ENCODE measurements at places on chromosomes 2 and 18.

DNA sequence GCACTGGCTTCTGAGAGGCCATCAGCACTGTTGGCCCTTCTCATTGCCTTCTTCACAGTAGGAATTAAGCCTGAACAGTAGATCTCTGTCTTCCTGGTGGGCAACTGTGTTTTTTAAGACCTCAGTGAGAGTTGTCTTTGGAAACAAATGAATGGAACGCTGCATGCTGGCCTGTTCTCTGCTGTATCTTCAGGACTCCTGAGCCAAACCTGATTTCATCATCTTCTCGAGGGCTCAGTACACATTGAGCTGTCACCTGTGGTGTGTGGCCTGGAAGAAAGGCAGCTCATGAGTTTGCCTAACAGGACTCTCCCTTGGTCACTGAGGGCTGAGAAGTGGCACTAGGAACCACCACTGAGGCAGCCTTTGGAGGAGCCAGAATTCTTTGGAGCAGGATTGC is 39.7 kb downstream of the SH3RF3 start:
- DNase-seq: no peak

DNA sequence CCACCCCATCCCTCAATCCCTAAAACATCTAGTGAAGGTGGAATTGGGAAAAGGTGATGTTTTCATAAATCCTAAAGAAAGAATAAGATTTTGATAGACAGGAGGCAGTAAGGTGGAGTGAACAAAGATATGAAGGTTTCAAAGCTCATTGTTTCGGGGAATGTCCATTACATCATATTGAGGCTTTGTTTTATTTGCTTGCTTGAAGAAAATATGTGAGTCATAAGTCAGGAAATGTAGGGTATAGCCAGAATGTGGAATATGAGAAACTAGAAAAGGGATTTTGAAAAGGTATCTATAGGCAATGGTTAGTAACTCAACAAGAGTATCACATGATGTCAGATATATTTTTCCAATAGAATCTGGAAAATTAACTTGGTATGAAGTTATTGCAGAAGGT is 1178.5 kb upstream of the ACVR2A start:
- DNase-seq: no peak

DNA sequence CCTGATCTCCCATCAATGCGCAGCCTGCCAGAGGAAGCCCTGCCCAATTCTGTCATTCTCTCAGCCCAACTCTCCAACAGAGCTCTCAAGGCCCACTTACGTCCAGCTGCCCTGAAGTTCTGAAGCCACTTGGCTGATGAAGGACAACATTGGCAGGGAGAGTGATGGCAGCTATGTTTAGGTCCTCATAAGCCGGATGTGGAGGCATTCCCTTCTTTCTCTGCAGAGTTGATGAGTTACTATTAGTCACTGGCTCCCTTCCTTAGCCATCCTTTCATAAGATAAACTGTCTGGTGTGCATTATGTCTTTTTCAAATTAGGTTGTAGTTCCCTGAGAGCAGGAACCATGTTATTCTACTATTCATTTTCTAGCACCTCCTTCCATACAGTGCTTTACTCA is 22.5 kb upstream of the TACR1 start:
- no peak for DNase-seq

- no peak for DNase-seq
Measured at GRCh38 chr2:162265666-162266459, 22.6 kb upstream of the FAP start.

DNA sequence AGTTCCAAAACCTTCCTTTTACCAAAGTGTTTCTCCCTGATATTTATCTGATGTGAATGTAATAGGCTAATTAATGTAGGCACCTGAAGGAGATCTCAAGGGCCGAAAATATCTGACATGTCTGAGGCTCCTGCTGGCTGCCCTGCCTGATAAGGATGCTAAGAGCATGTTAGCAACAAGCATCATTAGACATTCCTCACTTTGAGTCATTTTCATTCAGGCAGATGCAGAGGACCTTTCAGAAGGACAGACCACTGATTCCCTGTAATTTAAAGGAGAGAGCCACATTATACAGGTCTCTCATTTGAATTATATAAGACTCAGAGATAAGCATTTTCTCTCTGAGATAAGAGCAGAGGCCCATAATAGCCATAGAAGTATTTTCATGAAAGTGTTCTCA is 222.4 kb upstream of the NCKAP5 start:
- DNase-seq: no peak

DNA sequence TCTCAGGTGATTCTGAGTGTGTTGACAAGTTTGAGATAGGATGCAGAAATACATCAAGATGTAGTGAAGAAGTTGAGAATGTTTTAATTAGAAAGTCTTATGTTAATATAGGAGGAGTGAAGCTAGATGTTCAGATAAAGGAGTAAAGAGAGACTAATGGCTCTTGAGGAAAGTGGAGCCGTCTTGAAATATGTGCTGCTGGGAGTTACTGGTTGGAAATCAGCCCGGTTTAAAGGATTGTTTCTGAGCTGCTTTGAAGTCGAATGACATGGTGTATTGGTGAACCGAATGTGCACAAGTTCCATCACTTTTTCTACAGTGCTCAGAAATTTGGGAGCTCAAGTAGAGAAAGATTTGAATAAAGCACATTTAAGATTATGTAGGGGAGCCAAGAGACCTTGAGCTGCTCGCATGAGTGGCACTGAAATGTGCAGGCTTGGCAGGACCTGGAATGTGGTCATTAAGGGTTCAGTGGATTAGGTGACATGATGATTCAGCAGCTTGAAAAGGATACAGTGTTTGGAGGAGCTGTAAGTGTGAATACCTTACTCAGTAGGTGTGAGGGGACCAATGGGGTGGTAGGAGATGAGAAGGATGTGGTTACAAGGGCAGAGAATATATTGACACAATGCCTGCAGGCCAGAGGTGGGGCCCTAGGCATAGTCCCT is 68.6 kb downstream of the CAB39 start:
- no peak for DNase-seq

GRCh38 chr2:143684551-143685320 is 555.5 kb downstream of the ARHGAP15 start:
- no peak for DNase-seq

DNA sequence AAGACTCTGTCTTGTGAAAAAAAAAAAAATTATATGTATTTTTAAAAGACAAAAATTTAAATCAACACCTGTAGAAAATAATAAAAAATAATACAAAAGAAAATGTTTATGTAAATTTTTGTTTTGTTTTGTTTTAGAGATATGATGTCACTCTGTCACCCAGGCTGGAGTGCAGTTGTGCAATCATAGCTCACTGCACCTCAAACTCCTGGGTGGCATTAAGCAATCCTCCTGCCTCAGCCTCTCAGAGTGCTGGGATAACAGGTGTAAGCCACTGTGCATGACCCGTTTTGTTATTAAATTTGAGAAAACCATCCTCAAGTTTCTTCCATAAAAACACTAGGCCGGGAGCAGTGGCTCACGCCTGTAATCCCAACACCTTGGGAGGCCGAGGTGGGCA is 56.2 kb upstream of the B3GNT7 start:
- no peak for DNase-seq

DNA sequence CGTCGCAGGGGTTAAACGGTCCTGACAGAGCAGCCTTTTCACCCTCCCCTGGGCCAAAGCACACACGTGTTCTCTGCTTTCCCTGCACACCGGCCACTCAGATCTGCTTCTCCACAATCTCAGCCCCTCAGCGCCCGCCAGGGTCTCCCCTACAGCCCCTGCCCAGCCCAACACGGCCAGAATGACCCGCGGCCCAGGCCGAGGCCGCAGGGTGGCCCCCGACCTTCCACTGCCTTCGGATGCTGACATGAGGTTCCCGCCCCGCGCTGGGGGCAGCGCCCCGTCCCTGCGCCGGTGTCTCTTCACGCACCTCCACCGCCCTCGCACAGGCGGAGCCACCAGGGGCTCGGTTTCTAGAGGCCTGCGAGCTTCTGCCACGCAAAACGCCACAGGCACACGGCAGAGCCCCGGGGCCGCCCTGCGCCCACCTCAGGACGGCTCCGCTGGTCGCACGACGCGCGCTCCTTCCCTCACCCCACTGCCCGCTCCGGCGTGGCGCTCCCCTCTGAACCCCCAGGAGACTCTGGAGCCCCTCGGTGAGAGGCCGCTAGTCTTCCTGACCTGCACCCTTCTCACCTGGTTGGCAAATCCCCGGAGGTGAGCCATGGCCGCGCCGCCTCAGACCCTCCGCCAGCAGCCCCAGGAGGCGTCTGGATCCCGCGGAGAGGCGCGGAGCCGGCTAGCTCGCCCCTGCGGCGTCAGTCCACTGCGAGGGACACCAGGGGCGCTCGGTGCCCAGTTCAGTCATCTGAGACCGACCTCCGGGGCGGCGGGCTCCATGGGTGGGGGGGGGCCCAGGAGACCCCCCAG is 749 bp downstream of the STK25 start:
- DNase-seq: no peak

DNA sequence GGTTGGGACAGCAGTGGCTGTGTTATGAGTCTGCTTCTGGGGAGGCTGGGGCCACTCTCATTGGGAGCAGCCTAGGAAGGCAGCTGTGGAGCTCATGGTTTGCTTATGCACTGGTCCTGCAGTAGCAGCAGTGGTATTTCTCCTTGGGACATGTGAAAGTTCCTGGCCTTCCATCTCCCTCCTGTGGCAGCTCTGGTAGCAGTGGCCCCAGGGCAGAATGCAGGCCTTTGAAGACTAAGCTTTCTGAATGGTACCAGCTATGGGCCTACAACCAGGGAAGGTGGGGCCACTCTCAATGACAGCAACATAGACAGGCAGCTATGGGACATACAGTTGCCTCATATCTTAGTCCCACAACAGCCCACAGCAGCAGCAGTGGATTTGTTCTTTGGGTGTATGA is 117.3 kb upstream of the VWC2L start:
- no peak for DNase-seq

DNA sequence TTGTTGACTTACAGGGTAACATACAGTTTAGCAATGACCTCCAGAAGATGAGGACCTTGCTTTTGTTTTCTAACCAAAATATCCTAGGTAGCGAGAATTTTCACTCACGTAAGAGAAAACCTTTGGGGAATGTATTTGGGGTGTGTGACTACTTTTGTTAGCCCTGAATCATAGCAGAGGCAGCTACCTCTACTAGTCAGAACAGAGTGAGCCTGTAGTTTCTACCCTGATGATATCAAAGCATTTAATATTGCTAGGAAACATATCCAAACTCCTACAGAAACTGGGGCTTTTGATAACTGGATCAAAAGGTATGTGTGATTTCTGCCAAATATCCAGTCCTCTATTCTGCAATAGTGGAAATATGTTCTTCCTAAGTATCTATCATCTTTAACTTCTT is 462.6 kb upstream of the ZEB2 start:
- DNase-seq: no peak

DNA sequence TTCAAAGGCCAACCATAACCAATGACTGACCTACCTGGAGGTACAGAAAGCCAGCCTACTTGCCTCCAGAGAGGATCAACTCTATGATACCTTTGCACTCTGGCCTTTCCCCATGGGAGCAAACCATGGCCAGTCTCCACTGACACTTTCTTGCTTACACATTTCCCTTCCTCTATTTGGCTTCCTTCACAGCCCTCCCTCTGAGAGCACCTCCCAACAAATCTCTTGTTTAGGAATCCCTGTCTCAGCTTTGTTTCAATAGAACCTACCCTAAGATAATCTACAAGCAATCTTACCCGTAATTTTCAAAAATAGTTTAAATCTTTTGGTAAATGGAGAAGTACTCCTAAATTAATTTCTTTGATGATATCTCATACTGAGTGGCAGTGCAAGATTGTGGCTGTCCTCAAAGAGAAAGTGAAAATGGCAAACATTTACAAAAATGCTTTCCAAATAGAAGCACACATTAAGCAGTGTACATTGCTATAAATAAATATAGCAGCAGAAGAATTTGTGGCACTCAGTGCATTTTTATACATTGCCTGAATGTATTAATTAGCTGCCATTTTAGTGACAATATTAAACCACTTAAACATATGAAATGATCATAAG is 140.6 kb downstream of the CCDC148 start:
- no peak for DNase-seq

DNA sequence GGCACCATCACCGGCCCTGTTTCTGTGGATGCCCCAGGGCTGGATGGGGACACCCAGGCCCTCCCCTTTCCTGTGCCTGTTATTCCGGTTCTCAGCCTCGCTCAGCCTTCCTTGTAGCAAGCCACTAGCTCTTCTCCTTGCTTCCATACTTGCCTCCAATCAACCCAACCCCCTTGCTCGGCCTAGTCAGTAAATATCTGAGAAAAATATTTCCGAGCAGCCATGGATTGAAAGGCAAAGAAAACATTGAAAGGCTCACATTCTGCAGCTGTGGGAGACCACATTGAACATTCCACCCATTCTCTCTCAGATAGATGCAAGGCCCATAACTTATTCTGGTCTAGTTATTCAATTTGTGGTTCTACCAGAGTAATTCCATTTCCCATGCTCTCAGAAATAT is 114.9 kb downstream of the SPP2 start:
- DNase-seq: no peak

- no peak for DNase-seq
Measured at GRCh38 chr2:148742373-148742772, 97.8 kb downstream of the EPC2 start.

- DNase-seq: no peak
Measured at GRCh38 chr2:24928036-24928435, 8.0 kb upstream of the ADCY3 start.

GRCh38 chr2:71922499-71923142 is 225.0 kb downstream of the CYP26B1 start:
- DNase-seq: no peak

DNA sequence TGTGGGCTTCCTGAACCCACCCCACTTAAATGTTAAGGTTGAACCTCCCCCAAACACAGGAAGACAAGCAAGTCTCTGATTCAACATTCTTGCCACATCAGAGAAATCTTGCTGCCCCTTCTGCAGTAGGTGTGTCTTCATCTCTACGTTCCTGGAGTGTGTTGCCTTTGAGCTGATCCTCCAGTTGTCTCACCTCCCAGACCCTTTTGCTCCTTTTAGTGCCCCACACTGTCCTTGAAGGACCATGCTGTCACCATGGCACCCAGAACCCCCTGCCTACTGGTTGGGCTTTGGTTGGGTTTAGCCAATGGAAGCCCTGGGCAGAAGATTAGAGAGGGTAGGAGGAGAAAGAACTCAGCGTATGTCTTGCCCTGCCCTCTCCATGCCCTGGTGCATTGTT is 10.7 kb downstream of the CAB39 start:
- no peak for DNase-seq

- no peak for DNase-seq
Measured at GRCh38 chr2:218397820-218398436, 1.7 kb upstream of the CTDSP1 start.

DNA sequence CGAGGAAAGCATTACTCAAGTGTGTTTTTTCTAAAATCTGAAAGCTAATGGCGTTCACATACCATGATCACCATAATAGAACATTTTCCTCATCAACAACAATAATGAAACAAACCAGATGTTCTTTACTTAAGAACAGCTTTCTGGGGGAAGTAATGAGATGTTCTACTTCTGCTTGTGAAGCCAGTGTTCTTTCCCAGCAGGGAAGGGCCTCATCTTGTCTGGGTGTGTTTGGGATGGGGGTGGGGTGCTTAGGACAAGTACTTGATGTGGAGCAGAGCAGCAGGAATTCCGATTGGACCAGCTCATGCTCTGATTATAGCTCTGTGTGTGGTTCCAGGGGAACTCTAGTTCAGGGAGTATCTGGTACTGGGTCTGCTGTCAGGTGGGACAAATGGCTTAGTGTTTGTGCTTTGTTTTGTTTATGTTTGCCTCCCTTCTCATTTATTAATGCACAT is 163.0 kb upstream of the NOSTRIN start:
- no peak for DNase-seq
